ENCODE measurements at places on chromosomes 13 and 19. TPM values are rescaled to one million over a fixed set of nuclear protein-coding genes. Genes with fewer than 3 reads are reported as not detected.
A peak's percentile ranks its signal among the peaks of the same experiment; 100 is the strongest.

The CCNA1 gene
- 1.3 TPM for polyA plus RNA-seq

DNA sequence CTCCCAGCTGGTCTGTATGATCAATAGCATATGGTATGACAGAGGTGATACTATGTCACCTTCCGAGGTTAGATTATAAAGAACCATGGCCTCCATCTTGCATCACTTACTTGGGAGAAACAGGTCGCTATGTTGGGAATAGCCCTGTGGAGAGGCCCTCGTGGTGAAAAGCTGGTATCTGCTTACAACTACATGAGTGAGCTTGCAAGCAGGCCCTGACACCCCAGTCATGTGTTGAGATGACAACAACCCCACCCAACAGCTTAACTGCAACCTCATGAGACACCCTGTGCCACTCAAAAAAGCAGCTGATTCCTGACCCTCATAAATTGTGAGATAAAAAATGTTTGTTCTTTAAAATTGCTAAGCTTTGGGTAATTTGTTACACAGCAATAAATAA lies 18.8 kb downstream of the MTRF1 start:
- no peak for DNase-seq

- peak; percentile 52 for DNase-seq
Measured at GRCh38 chr19:49570997-49571676, 9.2 kb downstream of the NOSIP start.

The FFAR2 gene
- 0.88 TPM for polyA plus RNA-seq

GRCh38 chr19:510606-511100 lies 3.4 kb downstream of the TPGS1 start:
- peak; percentile 92 for DNase-seq

- DNase-seq: no peak
Measured at GRCh38 chr19:48196321-48196763, 25.9 kb downstream of the ZSWIM9 start.

GRCh38 chr13:97353927-97354675 lies 79.9 kb upstream of the RAP2A start:
- DNase-seq: no peak

- no peak for DNase-seq
Measured at GRCh38 chr13:95620825-95621498, 23.5 kb downstream of the DZIP1 start.

DNA sequence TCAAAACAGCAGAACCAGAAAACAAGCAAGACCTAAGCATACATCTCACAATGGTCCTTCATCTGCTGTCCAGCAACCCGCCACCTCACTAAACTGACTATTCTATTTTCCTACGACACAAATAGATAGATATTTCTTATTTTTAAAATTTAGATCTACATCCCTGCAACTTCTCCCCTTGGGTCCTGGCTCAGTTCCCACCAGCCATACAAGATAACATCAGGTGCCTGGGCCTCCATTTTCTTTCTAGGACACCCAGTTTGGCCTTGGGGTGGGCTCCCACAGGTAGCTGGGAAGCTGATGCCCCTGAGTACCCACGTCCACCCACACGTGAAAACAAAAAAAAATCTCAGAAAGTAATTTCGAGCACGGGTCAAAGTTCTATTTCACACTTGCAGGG lies 47.6 kb downstream of the TGDS start:
- peak; percentile 17 for DNase-seq

DNA sequence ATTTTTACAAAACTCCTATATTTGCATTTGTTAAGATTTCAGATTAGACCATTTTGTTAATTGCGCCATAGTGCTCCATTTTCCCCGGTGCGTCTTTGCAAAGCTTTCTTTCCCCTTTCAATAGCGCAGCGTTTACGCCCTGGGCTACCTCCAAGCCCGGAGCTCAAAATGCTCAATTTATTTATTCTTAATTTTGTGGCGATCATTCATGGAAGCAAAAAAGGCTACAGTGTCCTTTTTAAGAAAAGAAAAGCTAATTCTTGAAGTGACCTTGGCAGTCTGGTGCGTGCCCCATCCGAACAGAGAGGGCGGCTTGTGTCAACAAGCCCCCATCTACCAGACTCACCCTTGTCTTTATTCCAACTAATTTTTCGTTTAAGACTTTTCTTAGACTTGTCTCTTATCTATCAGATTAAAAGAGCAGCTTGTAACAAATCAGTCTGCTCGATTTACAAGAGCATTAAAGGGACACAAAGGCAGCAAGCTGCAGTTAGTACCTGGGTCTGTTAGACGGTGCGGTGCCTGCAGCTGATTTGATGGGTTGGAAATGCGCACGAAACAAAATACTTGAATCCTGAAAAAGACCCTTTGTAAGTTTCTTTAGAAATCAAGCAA lies 30.1 kb downstream of the GSX1 start:
- no peak for DNase-seq

GRCh38 chr19:35755550-35756376 lies 1.1 kb downstream of the HSPB6 start:
- peak; percentile 92 for DNase-seq

- DNase-seq: peak; percentile 95
Measured at GRCh38 chr19:47227352-47228167, 3.4 kb downstream of the BBC3 start.

The SLC7A9 gene
- polyA plus RNA-seq: 0.48 TPM

The B3GNT8 gene
- polyA plus RNA-seq: 0.15 TPM

DNA sequence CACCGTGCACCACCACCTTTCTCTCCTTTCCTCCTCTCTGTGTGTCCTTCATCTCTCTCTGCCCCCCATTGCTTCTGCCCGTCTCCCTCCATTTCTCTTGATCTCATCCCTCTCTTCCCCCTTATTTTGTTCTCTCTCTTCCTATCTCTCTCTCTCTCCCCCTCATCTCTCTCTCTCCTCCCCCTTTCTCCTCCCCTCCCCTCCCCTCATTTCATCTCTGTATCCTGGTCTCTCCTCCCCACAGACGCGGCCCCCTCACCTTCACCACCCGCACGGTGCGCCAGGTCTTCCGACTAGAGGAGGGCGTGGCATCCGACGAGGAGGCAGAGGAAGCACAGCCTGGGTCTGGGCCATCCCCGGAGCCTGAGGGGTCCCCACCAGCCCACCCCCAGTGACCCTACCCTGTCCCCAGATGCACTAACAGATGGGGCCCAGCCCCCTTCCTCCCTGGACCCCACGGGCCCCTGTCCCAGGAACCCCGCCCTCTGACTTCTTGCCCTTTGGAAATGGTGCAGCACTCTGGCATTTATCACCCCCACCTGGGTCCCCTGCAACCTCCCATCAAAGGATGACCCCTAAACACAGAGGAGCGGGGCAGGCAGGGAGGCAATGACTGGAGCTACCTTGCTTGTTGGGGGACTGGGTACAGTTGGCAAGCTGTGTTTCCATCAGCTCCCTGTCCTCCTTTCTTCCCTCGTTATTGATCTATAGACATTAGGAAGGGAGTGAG lies 19.6 kb downstream of the KCNC3 start:
- no peak for DNase-seq

The IER2 gene
- polyA plus RNA-seq: 97.1 TPM

DNA sequence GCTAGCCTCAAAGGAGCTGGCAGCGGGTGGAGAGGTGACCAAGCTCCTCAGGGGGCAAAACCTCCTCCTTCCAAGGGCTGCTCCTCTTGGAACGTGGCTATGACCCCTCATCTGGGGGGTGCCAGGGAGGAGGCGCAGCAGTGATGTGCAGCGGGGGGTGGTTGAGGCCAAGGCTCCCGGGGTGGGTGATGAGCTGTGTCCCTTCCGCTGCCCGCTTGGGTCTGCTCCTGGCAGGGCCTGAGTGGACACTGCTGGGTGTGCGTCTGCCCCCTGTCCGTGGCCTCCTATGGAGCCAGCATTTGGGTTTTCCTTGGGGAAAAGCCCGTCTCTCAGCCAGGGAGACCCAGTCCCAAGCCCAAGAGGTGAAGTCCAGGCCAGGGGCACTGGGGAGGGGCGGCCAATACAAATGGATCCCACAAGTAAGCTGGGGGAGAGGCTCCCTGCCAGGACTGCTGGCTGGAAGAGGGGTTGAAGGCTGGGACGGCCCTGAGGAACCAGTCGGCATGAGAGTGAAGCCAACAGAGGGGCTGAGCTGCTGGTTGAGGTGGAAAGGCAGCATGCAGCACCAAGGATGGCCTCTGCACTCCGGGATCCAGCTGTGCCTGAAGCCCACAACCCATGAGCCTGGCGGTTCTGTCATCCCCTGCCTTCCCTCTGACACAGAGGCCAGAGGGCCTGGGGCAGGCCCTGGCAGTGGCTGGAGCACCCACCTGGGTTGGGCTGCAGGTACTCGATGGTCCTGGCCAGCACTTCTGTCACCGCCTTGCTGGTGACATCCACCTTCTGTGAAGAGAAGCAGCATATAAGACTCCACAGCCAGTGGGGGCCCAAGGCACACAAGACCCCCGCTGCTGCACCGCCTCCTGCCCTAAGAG lies 22.7 kb downstream of the MPND start:
- peak; percentile 23 for DNase-seq

DNA sequence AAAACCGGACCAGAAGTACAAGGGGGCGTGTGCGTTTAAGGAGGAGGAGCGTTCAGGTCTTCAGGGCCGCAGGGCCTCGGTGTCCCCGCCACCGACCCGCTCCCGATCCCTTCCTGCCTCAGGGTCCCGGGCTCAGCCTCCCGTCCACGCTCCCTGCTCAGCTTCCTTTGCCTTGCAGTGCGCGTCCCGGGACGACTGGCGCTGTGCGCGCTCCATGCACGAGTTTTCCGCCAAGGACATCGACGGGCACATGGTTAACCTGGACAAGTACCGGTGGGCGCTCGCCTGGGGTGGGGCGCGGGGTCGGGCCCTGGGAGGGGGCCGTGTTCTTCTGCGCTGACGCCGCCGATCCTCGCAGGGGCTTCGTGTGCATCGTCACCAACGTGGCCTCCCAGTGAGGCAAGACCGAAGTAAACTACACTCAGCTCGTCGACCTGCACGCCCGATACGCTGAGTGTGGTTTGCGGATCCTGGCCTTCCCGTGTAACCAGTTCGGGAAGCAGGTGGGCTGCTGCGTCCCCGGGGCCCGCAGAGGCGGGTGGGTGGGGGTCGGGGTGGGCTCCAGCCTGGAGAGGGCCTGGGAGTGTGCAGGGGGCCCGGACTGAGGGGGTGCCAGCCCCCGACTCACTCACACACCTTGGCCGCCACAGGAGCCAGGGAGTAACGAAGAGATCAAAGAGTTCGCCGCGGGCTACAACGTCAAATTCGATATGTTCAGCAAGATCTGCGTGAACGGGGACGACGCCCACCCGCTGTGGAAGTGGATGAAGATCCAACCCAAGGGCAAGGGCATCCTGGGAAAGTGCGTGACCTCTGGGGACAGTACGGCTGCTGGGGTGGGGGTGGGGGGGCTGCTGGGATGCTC lies 1.4 kb downstream of the GPX4 start:
- DNase-seq: peak; percentile 67

DNA sequence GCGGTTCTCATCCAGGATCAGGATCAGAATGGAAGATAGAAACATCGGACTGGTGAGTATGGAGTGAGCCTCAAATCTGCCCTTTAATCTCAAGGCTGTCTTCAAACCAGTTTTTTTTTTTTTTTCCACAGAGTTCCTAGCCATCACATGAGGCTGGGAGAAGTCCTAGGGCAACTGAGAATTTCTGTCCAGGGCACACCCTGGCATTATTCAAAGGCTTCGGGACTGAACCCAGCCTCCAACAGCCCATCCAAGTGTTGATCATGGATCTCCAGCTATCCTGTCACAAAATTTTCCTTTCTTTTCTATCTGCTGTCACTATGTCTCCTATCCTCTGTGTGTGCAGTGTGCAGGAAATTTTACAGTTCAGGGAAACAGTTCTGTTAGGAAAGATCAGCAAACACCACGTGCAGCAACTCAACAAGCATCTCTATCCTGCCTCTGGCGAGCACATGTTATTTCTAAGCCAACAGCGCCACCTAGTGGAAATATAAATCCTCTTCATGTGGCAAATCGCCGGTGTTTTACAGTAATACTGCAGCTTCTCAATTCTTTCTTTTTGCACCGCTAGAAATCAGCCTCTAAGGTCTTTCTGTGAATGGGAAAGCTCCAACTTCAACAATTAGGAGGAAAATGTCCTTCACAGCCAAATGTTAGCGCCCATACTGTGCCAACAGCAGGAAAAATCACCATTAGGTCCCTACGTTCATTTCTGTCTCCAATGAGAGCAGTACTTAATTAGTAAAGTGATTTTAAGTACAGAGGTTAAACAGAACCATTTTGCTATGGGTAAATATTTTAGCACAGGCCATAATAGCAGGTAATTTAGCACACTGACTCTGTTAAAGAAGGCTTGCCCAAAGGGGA lies 21.4 kb upstream of the ZNF181 start:
- DNase-seq: peak; percentile 72

The CDC42EP5 gene
- 36.0 TPM for polyA plus RNA-seq

DNA sequence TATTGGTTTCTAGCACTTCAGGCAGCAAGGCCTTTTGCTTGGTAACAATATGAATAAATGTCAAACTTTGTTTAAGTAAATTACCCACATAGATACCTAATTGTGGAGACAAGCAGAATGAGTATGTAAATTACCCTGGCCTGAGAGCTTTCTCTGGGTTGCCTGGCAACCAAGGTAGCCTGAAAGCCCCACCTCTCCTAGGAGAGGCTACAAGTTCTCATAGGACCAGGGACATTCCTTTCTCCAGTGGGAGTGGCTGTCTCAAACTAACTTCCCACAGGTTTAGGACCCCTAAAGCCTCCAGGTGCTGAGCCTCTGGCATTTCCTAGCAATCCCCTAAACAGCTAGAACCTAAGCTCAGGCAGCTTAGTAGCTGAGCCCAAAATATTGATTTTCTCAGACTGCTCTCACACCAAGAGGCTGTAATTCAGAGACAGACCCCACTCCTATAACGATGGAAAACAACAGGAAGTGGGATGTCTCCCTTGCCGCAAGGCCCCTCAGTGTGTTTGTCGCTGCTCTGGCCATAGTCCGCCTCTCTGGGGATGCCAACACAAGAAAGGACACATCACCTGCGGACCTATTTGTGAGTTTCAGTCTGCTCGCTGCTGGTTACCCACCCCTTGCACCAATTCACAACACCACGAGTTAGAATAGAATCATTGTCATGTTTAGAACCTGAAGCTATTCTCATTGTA lies 207.3 kb downstream of the DLEU7 start:
- peak; percentile 13 for DNase-seq

The AXL gene
- polyA plus RNA-seq: 18.1 TPM

DNA sequence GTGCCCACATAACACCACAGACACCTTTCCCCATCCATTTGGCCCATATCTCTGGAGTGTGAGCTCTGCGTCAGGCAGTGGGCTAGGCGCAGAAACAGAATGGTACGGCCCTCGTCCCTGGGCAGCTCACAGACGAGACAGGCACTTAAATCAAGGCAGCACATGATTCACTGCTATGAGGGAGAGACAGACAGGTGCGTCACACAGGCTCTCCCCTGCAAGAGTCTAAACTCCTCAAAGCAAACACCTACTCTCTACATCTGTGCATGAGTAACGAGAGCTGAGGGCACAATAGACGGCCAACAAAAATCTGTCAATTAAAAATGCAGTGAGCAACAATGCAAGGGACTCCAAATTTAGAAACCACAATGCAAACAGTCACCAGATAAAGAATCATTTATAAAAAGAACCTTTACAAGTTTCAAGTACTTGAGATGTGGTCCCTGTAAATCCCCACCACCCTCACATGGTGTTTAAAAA lies 348.9 kb downstream of the UQCRFS1 start:
- peak; percentile 24 for DNase-seq

GRCh38 chr19:40702337-40703012 lies 12.0 kb upstream of the NUMBL start:
- no peak for DNase-seq

The B3GLCT gene
- 2.3 TPM for polyA plus RNA-seq
